Caco-2 (cell line): ENCODE measurements at places on chromosomes 2 and 18. TPM values are rescaled to one million over a fixed set of nuclear protein-coding genes. Genes with fewer than 3 reads are reported as not detected.

UGT1A10 gene
- 0.77 and 1.0 TPM in 2 replicates for total RNA-seq

MBP gene
- 7.9 and 11.4 TPM in 2 replicates for total RNA-seq

MEP1B gene
- not detected in 2 replicates for total RNA-seq

INPP5D gene
- not detected in 2 replicates for total RNA-seq

RAB17 gene
- 60.9 and 61.5 TPM in 2 replicates for total RNA-seq

CNGA3 gene
- not detected in 2 replicates for total RNA-seq

DNA sequence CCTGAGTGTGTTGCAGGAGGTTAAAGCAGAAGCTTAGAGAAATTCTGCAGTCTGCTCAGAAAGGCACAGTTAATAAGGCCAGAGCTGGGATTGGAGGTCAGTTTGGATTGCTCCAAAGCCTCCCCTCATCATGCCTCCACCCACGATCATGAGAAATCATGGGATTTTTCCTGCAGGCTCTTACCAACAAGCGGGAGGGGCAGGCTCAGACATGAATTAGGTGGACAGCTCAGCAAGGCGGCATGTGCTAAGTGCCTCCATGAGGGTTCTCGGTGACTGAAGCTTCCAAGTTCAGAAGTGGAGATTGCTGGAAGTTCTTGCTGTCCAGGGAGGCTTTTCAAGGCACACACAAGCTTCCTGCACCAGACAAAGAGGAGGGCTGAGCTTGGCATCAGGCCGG lies 163.8 kb downstream of the SETBP1 start:
- no peaks in the 10 kb centered on the region for H3K4me1 ChIP-seq
- H3K27me3 ChIP-seq, result no peaks in the 10 kb centered on the region
- H3K4me3 ChIP-seq, result no peak overlapping the region
- no peak for DNase-seq
- no peak overlapping the region for H3K27ac ChIP-seq
- H3K36me3 ChIP-seq, result no peaks in the 10 kb centered on the region

DNA sequence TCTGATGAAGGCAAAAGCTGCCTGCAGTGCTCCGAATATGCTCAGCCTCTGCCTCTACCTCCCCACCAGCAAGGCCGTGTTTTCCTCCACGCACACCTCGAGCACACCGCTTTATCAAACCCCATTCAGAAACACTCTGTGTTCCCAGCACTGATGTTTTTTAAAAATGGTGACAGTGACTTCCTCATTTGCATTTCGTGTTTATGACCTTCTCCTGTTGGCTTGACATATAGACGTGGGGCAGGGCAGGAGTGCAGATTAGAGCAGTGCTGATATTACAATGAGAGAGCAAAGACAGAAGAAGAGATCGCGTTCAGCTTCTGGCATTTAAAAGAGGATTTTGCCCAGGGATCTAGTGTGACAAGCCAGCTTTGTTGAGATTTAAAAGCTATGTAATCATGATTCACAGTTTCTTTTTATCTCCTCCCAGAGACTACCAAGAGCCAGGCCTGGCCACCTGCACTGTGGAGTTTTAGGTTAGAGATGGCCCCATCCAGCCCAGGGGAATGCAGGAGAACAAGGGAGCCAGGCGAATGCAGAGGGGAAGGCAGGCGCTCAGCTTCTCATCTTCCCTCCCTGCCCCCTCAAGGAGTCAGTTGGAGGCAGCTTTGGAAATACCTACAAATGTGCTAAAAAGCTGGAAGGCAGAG lies 61.5 kb upstream of the NEDD4L start:
- H3K27ac ChIP-seq, result peak overlapping the region; percentile 82
- H3K4me3 ChIP-seq, result no peak overlapping the region
- H3K27me3 ChIP-seq, result no peaks in the 10 kb centered on the region
- H3K36me3 ChIP-seq, result no peaks in the 10 kb centered on the region
- no peak for DNase-seq
